ENCODE measurements at places on chromosomes 2 and 18.

- no peak for DNase-seq
Observed at GRCh38 chr2:236073246-236073645, 94.9 kb downstream of the GBX2 start.

GRCh38 chr18:62610701-62611411 is 88.0 kb downstream of the ZCCHC2 start:
- DNase-seq: no peak

DNA sequence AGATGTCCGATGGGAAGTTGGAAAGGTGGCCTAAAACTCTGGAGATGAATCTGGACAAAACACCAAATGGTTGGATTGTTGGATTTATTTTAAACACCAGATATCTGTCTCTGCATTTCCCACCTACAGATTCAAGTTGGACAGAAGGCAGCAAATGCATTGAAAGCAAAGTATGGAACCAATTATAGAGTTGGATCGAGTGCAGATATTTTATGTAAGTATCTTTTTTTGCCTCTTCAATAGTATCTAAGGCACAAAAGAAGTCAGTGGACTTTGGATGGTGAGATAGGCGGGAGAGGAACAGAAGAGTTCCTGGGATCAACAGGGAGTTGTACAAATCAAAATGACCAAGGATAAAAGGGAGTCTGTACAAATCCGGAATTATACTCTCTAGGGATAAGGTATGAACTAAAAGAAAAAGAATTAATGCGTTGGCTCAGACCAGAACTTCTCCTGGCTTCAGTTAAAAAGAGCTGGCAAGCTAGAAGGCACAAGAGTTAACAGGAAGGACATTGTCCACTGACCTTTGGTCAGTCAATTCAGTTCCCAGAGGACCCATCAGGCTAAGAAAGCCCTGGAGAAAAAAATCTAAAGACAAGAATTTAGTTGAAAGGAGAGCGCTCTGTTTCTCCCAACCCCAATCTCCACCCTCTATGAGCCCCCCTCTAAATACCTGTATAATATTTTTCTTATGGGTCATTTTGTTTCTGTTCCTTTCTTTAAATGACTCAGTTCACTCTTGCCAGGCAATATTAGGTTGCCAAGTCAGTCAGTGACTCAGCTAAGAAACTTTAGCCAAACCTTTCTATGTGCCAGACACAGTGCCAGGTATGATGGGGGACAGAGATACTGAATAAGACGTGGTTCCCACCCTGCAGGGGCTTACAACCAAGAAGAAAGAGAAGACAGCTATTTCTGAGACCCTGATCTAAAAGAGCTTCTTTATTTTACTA is 29.1 kb downstream of the CPO start:
- DNase-seq: no peak

- DNase-seq: no peak
Observed at GRCh38 chr18:46866523-46866922, 50.8 kb downstream of the PIAS2 start.

GRCh38 chr2:197170208-197170607 is 140.4 kb downstream of the ANKRD44 start:
- DNase-seq: no peak

DNA sequence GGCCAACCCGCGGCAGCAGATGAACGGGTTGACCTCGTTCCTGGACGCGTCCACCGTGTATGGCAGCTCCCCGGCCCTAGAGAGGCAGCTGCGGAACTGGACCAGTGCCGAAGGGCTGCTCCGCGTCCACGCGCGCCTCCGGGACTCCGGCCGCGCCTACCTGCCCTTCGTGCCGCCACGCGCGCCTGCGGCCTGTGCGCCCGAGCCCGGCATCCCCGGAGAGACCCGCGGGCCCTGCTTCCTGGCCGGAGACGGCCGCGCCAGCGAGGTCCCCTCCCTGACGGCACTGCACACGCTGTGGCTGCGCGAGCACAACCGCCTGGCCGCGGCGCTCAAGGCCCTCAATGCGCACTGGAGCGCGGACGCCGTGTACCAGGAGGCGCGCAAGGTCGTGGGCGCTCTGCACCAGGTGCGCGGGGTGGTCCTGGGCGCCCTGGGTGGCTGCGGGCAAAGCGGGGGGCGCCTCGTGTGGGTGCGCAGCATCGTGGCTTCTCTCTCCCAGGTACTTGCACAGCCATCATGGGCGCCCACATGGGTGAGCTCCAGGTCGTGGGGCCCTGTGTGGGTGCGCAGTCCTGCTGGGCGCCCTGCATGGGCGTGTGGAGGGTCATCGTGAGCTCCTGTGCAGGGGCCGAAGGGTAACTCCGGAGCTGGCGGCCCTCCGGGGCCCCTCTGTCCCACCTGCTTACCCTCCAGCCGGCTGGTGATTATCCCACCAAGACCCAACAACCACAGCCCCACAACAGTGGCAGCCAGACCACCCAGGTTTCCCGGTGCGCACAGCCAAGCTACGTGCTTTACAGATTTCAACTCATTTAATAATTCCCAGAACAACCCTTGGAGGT is 64.2 kb downstream of the TPO start:
- DNase-seq: no peak

GRCh38 chr2:136255648-136256461 is 137.9 kb upstream of the CXCR4 start:
- no peak for DNase-seq

DNA sequence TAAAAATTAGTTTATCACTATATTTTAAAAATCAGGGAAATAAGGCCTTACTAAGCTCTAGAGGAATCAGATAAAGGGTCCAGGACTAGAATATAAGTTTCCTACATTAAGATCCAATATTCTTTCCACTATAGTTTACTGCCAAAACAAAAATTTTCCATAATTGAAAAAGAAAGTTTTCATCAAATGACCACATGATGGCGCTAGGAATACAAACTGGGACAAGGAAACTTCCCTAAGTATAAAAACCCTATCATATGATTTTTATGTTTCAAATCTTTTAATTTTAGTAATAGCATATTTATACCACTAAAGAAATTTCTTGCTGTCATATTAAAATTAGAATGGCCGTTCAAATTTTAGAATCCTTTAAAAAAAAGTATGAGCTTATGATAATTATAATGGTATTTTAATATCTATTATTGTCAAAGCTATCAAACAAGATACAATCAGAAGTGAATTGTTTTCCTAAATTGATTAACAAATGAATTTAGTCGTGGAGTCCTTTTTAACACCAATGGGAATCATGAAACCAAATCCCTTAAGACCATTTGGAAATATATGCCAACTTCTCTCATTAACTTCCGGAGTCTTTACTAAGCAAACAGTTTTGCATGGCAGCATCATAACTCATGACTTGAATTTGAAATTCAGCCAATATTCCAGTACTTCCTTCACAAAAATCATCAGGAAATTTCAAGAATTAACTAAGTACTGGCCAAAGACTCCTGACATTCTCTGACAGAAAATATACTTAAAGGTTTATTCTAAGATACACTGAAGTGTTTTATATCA is 70.3 kb downstream of the SCN1A start:
- no peak for DNase-seq

DNA sequence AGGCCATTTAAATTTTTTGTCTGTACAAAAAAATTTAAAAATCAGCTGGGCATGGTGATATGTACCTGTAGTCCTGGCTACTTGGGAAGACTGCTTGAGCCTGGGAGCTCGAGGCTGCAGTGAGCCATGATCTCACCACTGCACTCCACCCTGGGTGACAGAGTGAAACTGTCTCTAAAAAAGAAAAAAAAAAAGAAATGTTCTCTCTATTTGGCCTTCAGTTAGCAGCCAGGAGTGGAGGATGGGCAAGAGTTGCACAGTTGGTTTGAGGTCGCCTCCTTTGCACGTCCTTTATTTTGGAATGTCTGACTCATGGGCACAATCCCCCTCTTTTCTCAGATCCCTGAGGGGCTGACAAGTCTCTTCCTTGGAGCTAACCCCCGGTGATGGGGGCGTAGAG is 26.3 kb downstream of the ITM2C start:
- DNase-seq: no peak

DNA sequence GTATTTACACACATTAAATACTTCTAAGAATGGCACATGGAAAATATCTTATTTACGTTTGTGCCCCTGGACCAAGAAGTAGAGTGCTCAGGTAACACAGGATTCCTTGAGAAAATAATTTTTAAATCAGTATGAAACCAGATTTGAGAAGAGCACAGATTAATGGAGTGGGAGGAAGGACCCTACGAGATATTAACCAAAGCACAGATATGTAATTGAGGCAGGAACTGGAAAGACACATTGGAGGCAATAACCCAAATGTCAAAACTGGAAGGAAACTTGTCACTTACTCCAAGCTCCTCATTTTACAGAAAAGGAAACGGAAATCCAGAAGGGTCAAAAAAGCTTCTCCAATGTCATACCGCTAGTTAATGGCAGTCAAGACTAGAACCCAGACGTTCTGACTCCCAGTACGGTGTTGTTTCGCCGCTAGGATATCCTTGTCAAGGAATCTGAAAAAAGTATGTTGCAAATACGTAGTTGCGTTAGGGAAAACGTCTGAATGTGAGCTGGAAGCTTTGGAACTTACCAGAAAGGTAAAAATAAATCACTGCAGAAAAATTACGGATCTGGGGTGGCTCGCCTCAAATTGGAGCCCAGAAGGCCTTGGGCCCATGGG is 634 bp downstream of the MTIF2 start:
- DNase-seq: no peak

DNA sequence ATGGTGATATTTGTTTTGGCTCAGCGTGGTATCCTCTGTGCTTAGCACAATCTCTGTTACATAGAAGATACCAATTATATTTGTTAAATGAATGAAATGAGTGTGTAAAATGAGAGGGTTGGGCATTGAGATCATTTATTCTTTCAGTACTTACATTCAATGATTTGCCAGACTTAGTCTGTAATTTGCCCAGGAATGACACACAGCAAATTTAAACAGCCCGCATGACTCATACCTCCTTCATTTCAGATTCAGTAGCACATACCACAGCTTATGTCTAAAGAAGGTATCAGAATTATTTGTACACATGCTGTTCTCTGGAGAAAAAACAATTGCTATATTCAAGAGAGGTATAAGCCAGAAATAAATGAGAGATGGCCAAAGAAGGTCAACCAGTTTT is 37.0 kb downstream of the KLHL14 start:
- DNase-seq: no peak

GRCh38 chr18:54622084-54622483 is 31.0 kb downstream of the DYNAP start:
- no peak for DNase-seq

DNA sequence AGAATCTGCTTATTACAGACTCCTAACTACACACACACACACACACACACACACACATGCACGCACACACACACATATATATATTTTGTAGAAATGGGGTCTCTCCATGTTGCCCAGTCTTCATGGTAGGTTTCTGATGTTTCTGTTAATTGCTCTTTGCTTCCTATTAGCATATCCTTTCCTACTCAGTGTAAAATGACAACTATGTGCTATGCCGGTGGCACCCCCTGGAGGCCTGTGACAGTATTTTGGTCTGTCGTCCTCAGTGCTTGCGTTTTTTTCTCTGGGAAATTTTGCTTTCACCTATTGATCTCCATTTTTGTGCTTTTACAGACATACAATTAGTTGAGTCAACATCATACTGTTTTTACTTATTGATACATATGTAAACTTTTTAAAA is 322.1 kb downstream of the LRRTM1 start:
- no peak for DNase-seq

DNA sequence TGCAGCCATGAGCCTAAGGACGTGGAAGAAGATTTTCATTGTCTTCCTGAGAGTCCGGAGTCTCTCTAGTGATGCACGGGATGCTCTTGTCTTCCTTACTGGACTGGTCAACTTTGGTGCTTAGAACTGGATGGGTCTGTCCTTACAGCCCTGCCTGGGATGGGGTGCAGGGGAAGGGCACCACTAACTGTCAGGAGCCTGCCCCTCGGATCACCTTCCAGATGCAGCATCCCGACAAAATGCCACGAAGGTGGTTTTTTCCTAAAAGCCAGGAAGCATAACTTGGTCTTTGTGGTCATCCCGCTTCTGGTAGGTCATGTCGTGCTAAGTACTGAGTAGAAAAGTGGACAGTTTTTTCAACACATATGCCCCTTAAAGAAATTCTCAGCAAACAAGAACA is 207.4 kb upstream of the TWIST2 start:
- DNase-seq: no peak

- DNase-seq: no peak
Observed at GRCh38 chr2:66548422-66548821, 113.5 kb downstream of the MEIS1 start.

- DNase-seq: no peak
Observed at GRCh38 chr2:36513661-36514060, 84.3 kb downstream of the FEZ2 start.
